ENCODE measurements at places on chromosomes 4 and X.

- DNase-seq = no peak
Measured at GRCh38 chr4:168632301-168632725, 135.5 kb downstream of the PALLD start.

DNA sequence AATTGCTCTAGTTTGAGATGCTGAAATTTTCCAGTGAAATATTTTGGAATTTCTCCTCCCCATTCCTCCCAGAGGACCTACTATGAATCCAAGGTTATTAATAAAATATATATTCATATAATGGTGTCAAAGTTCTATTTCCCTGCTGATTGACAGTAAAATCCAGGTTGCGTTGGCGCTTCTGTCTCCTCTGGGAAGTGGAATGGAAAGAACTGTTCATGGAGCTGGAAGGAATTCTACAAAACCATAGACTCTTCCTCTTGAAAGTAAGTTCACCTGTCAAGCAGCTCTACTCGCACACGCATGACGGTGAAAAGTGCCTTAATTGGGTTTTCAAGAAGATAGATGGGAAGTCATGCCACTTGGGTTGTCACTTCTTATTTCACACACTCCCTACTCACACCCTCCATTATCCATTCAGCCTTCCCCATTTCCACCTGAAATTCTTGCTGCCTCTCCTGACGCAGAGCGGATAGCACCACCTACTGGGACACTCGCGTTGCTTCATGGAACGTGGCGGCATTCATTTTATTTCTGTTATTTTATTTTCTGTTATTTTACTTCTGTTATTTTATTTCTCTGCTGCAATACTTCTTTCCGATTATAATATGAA lies 351.6 kb downstream of the NLGN4X start:
- no peak for DNase-seq

DNA sequence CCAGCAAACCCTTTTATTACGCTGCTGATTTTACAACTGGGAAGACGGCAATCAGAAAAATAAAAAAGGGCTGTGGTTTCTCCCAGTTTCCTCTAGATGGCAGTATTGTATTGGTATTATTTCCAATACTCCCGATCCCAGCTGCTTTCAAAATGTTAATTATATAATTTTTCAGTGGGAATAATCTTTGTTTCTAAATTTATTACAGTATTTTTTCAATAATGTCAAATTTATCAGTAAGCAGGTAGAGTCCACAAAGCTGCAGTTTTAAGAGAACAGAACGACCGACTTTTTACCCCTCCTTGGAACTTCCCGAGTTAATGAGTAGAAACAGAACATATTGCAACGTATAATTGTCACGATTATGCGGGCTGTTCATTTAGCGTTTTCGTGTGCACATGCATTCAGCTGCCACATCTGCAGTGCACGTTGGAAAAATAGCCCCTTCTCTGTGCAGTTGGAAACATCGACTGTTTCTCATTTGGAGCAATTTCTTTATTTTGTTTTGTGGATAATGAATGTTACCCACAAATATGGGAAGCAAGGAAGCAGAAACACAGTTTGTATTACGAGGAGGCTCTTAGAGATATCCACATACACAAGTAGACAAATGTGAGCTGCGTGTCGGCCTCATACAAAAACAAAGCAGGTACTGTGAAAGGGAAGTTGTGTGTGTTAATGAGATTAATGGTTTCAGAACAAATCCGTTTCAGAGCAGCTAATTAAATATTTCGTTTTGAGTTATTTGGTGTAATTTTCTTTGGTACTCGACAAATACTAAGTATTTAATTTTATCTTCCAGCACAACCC lies 188.0 kb downstream of the STIM2 start:
- DNase-seq = no peak

- DNase-seq = no peak
Measured at GRCh38 chrX:17323397-17323796, 51.6 kb upstream of the NHS start.

GRCh38 chrX:6856471-6856870 lies 291.0 kb upstream of the STS start:
- no peak for DNase-seq

- no peak for DNase-seq
Measured at GRCh38 chr4:71830497-71831190, 46.8 kb upstream of the GC start.

GRCh38 chr4:135166661-135167060 lies 965.1 kb upstream of the PABPC4L start:
- DNase-seq = no peak

GRCh38 chrX:12903646-12904045 lies 2.8 kb upstream of the TLR8 start:
- no peak for DNase-seq

All from effector CD8-positive, alpha-beta T cell (primary cell).